Peyer's patch (tissue), 4 donors: ENCODE measurements at places on chromosomes 16 and 17. TPM values are rescaled to one million over a fixed set of nuclear protein-coding genes. Genes with fewer than 3 reads are reported as not detected.
A peak's percentile ranks its signal among the peaks of the same experiment; 100 is the strongest.

DNA sequence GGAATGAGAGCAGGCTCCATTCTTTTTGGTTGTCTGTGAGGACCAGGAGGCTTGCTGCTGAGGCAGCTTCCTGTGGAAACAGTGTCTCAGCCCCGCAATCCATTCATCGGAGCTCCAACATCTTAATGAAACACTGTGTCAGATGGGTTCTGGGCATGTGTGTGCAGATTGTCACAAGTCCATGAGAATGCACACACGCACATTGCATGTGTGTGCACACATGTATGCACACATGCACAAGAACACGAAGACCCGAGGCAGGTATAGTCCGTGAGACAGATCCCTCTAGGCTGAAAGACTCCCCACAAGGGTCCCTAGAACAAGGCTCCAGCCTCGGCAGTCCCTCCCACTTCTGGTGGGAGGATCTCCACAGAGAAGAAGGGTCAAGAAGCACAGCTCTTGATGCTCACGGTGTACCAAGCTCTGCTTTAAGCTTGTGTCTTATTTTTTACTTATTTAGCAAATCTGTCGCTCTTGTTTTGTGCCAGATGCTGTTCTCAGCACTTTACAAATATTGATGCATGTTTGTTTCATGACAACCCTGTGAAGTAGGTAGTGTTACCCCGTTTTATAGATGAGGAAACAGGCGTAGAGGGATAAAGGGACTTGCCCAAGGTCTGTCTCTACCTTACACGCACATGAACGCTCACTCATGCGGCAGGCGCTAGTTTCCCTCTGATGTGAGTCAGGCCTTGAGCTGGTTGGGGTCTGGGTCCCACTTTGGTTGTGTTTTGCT, 213.1 kb downstream of the SEC14L1 start:
- peak overlapping the region; percentile 70 for H3K27ac ChIP-seq
- H3K36me3 ChIP-seq, result no peaks in the 10 kb centered on the region
- DNase-seq, result no peak
- no peaks in the 10 kb centered on the region for H3K27me3 ChIP-seq
- H3K4me3 ChIP-seq, result no peak overlapping the region
- peaks cover 3% of the 10 kb centered on the region for H3K4me1 ChIP-seq

The TPSAB1 gene
- total RNA-seq, result 23.8 TPM

DNA sequence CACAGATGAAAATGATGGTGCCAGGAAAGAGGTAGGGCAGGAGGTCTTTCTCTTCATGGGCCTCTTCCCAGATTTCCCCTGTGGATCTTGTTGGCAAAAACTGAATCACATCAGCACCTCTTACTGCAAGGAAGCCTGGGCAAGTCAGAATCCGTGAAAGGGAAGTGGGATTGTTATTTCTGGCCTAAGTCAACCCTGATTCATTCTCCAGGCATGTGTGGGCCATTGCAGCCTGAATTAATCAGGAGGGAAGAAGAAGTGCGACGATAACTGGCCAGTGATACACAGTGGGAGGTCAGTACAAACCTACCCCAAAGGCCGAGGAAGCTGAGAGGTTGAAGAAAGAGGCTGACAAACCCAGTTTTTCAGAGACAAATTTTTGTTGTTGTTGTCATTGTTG, 17.9 kb upstream of the NSMCE1 start:
- DNase-seq, result no peak
- H3K36me3 ChIP-seq, result no peaks in the 10 kb centered on the region
- H3K4me3 ChIP-seq, result no peak overlapping the region
- H3K27ac ChIP-seq, result peak overlapping the region; percentile 40
- H3K4me1 ChIP-seq, result no peaks in the 10 kb centered on the region

- no peak for DNase-seq
- H3K4me3 ChIP-seq, result no peak overlapping the region
- H3K36me3 ChIP-seq, result no peaks in the 10 kb centered on the region
- no peaks in the 10 kb centered on the region for H3K4me1 ChIP-seq
Measured at GRCh38 chr17:36616061-36617029, 15.0 kb downstream of the MRM1 start.

The FBXL16 gene
- 1.5 TPM for total RNA-seq

GRCh38 chr16:69112285-69113129, 7.1 kb downstream of the HAS3 start:
- no peaks in the 10 kb centered on the region for H3K27me3 ChIP-seq
- H3K4me3 ChIP-seq, result no peak overlapping the region
- no peaks in the 10 kb centered on the region for H3K4me1 ChIP-seq
- peak; percentile 39 for DNase-seq
- H3K27ac ChIP-seq, result no peak overlapping the region
- no peaks in the 10 kb centered on the region for H3K36me3 ChIP-seq
